T-helper 2 cell (primary cell): ENCODE measurements at places on chromosomes 16 and 17.

DNA sequence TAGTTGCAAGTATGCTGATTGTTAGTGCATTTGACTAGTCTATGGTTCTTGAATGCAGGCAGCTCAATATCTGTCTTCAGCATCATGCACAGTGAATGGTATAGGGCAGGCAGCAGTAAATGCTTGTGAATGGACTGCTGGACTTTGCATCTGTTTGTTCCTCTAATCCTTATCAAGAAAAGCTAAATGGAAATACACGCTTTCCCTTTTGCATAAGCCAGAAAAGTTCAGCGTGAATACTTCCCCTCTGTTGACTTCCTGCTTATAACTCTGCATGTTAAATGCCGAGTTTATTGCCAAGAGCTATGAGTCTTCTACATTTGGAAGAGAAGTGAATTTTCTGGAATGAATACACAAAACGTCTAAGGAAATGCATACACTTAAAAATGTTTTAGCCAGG lies 127.9 kb upstream of the CPHXL start:
- no peak for DNase-seq

DNA sequence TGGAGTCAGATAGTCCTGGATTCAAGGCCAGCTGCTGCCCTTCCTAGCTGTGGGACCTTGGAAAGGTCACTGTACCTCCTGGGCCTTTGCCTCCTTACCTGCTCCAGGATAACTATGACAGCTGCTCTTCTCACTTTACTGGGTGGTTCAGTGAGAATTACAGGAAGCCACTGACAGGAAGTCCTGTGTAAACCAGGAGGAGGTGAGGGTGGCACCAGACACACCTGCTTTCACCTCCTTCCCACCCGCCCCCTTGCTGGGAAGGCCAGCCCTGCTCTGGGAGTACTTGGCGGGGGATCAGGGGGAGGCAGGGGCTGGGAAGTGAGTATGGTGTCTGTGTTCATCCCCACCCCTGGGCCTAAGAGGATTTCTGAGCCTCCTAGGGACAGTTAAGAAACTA lies 42.6 kb downstream of the CPNE2 start:
- DNase-seq: peak; percentile 73

- no peak for DNase-seq
These were observed 4.9 kb downstream of the SLC35G3 start for GRCh38 chr17:35189291-35189690.

DNA sequence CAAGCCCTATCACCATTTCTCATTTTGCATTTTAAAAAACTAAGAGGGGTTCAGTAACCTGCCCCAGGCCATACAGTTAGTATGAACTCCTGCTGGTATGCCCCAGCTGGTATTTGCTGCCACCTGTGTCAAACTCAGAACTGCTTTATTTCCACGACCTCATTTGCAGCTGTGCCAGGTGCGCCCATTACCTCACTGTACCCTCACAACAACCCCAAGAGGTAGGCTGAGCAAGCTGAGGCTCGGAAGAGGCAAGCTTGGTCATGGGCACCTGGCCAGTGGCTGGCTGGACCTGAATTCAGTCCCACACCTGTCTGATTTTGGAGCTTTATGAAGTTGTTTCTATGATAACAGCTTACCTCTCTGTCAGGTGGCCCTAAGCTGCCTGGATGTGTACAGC lies 7.6 kb downstream of the EPN2 start:
- no peak for DNase-seq

- DNase-seq: peak; percentile 80
These were observed 3.5 kb upstream of the TSPOAP1 start for GRCh38 chr17:58331815-58332777.

GRCh38 chr16:50445621-50446555 lies 77.1 kb upstream of the BRD7 start:
- DNase-seq: no peak

DNA sequence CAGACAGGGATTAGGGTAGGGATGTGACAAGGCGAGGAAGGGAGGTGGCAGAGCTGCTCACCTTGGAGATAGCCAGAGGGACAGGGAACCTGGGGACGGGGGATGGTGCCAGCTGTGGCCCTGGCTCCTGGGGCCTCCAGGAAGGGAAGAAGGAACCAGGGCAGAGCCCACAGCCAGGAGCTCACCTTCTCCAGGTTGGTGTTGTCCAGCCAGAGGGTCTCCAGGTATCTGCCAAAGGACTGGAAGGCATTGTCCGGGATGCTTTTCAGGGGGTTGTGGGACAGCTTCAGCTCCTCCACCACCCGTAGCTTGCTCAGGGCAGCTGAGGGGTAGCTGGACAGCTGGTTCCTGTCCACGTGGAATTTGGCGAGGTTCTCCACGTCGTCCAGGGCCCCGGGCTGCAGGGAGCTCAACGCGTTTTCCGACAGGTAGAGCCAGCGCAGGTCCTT lies 801 bp downstream of the CHAD start:
- DNase-seq: no peak

DNA sequence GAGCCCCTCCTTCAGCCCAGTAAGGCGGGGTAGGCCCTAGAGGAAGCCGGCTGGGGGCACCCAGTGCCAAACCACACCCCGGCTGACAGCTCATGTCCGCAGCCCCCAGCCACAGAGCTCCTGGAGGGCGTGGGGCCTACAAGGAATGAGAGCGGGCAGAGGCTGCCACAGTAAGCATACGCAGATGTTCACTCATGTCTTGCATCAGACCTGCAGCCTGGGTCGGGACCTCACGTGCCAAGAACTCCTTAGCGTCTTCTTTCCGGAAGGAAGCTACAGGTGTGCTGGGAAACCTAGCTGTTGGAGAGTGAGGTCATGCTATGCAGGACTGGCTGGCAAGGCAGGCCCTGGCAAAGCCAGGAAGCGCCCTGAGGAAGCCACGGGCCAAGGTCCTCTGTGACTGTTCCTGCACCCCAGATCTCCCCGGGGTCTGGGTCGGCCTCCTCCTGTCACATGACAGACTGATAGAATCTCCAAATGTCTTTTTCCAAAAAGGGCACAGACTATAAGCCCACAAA lies 1.6 kb downstream of the ZNF598 start:
- DNase-seq: no peak

DNA sequence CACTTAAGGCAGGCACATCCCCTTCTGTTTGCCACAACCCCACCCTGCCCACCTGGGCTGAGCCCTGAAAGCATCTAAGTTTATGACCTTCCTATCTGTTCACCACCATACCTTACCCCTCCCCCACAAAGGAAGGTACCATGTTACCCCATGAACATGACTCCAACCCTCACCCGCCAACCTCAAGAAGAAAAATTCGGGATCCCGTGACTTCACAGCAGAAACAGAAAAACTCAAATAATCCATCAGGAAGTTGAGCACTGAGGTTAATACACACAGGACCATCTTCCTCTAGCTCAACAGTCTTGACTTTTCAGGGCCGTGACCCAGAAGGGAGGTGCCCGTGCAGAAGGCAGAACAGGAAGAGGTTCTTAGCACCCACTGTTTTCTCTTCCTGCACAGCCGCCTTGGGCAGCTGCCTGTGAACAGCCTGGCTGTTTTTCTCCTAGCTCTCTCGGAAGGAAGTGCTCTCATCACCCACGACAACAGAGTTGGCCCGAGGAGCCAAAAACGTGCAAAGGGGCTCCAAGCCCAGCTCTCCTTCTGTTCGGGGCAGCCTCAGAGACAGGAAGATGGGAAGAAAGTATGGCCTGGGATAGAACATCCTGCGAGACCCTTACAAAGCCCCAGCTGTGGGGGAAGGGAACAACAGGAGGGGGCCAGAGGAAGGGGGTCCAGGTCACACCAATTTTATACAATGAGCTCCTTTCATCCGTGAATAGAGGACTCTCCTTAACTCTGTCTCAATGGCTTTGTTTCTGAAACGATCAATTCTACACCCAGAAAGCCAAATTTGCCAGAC lies 101.1 kb downstream of the XYLT1 start:
- DNase-seq: peak; percentile 96

DNA sequence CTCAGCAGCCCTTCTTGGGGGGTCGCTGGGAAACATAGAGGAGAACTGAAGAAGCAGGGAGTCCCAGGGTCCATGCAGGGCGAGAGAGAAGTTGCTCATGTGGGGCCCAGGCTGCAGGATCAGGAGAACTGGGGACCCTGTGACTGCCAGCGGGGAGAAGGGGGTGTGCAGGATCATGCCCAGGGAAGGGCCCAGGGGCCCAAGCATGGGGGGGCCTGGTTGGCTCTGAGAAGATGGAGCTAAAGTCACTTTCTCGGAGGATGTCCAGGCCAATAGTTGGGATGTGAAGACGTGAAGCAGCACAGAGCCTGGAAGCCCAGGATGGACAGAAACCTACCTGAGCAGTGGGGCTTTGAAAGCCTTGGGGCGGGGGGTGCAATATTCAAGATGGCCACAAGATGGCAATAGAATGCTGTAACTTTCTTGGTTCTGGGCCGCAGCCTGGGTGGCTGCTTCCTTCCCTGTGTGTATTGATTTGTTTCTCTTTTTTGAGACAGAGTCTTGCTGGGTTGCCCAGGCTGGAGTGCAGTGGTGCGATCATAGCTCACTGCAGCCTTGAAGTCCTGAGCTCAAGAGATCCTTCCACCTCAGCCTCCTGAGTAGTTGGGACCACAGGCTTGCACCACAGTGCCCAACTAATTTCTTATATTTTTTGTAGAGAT lies 3.4 kb downstream of the STH start:
- DNase-seq: peak; percentile 54

- DNase-seq: peak; percentile 91
These were observed at the start of gene PAFAH1B1 for GRCh38 chr17:2592971-2593820. Gene PAFAH1B1, plus strand, starts transcription at chr17:2593654. Its CDS starts 44,635 bp downstream, at chr17:2638289.

GRCh38 chr17:45231481-45232116 lies 9.9 kb downstream of the FMNL1 start:
- no peak for DNase-seq

GRCh38 chr16:57979006-57979585 lies 8.2 kb upstream of the CNGB1 start:
- DNase-seq: no peak

DNA sequence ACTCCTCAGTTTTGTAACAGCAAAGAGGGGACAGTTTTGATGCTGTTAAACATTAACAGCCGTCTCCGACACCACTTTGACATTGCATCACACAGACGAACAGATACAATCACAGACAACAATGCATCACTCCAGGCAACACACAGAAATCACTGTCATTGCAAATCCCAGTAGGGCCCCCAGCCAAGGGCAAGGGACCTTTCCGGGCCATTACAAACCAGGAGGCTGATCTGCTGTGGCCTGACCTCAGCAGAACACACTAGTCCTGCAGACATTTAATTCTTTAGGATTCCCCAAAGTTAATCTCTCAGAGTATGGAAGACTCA lies 136.2 kb upstream of the RCVRN start:
- DNase-seq: no peak

GRCh38 chr17:8341456-8341855 lies 1.8 kb downstream of the ODF4 start:
- no peak for DNase-seq

GRCh38 chr16:29982560-29983419 lies 9.1 kb downstream of the TAOK2 start:
- no peak for DNase-seq

DNA sequence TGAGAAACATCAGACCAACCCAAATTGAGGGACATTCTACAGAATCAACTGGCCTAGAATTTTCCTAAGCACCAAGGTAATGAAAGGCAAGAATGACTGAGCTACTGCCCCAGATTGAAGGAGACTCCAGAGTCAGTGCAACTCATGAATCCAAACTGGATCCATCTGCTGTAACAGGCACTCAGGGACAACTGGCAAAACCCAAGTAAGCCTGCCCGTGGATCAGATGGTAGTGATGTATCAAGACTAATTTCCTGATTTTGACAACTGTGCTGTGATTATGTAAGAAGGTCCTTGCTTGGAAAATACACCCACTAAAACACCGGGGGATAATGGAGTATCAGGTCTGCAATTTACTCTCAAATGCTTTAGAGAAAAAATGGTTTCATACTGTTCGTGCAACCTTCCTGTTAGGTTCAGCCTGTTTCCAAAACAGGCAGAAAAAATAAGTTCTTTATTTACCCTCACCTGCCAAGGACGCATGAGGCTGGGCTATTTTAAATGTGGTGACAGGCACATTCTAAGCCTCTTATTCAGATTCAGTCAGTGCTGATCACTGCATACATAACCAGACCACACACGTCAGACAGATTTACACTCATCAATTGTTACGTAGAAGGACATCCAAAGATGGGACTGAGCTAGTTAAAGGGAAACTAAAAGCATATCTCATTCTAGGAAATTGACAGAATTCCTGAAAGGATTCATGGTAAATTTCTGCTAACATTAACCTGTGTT lies 7.0 kb downstream of the MBTPS1 start:
- DNase-seq: no peak

- DNase-seq: peak; percentile 34
These were observed 4.8 kb downstream of the LGALS3BP start for GRCh38 chr17:78974635-78975591.

- no peak for DNase-seq
These were observed 108.2 kb upstream of the RBBP6 start for GRCh38 chr16:24430954-24431760.

- DNase-seq: peak; percentile 65
These were observed 29.1 kb upstream of the ITGA3 start for GRCh38 chr17:50026837-50027171.

- no peak for DNase-seq
These were observed 9.7 kb downstream of the INPP5K start for GRCh38 chr17:1506649-1507267.

DNA sequence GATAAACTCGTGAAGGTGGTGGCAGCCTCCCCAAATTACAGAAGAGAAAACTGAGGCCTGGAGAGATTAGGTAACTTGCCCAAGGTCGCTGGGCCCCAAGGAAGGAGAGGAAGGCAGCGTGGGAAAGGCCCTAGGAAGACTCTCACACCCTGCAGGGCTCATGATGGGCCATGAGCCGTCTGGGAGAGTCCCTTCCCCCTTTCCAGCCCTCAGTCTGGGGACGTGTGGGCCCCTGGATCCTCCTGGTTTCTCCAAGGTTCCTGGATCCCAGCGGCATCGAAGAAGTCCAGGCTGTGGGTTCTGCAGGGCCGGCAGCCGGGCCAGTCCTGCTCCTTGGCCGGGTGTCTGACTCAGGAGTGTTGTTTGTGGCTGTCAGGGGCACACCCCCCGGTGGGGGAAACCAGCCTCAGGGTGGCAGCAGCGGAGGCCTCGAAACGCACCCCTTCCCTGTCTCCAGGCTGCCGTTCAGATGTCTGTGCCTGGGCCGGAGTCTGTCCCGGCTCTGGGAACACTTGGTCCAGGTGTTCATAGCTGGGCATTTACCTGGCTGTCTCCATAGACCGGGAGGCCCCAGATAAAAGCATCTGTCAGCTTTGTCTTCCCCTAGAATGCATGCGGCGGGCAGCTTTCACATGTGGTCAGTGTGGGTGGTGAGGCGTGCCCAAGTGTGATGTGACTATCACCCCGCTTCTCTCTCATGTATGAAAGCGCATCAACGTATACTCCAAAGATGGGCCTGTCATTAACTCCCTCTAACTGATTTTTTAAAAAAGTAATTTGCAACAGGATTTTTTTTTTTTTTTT lies 3.7 kb upstream of the RAP1GAP2 start:
- no peak for DNase-seq

DNA sequence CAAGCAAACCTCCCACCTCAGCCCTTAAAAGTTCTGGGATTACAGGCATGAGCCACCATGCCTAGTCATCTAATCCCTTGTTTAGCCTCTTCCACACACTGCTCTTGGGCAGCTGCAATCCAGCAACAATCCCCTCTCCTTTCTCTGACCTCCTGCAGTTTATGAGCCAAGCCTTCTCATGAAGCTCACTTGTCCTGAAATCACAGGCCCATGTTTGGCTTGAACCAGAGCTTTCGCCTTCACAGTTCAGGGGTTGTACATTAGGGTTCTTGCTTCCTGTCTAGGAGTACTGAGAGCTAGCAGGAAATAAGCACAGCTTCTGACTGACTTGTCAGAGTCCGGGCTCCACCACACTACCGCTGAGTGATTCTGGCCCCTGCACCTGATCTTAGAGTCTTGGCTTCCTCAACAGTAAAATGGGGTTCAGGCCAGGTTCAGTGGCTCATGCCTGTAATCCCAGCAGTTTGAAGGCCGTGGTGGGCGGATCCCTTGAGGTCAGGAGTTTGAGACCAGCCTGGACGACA lies 16.3 kb downstream of the ERAL1 start:
- no peak for DNase-seq
